ENCODE measurements at places on chromosomes 5 and 9.
A peak's percentile ranks its signal among the peaks of the same experiment; 100 is the strongest.

- no peak for DNase-seq
Measured at GRCh38 chr9:1709347-1709746, 305.8 kb upstream of the SMARCA2 start.

DNA sequence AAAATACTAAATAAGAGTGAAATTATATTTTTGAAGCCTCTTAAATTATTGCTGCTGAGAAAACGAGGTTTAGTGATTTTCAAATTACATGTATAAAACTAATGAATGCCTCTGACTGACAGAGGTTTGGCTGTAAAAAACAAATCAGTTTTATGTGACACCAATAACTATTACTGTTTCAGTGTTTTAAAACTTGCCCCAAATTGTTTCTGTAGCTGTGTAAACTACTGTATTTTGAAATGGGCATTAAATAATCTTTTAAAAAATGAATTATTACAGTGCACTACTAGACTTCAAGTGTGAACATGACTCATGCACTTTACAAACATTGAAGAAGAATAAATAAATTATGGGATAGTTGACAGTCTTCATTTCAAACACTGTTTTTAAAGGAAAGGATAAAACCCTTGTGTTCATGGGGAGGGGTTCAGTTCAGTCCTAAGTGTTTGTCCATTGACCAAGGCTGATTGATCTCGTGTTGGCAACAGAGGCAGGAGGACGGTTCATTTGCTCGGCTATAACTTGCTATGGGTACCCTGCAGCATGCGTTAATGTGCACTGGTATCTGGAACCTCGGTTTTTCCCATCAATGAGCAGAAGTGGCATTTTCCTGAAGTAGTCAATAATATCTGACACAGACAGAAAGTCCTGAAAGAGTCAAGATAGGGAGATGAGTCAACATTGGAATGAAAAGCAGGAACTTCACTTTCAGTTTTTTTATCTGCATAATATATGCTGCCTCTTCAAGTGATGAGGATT lies 15.6 kb downstream of the C5orf58 start:
- DNase-seq: no peak

DNA sequence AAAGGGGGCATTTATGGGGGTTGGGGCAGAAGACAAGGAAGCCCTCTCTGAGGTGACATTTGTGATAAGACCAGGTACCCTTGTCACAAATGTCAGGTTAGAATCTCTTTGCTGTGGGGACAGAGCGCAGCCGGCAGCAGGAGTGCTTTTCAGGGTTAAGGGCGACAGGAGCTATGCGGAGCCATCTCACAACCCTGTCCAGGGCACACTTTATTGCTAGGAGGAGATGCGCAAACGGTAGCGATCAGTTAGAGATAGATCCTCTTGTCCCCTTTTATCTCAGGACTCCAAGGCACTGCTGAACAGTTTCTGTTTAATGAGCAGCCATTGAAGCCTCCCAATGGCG lies 438 bp upstream of the LAMC3 start:
- DNase-seq: no peak

GRCh38 chr5:53035868-53036381 lies 46.8 kb downstream of the ITGA2 start:
- DNase-seq: peak; percentile 73

Data from RCC 7860 (cell line).